Cerebellum (tissue), 4 donors: ENCODE measurements at places on chromosomes 3 and 15. TPM values are rescaled to one million over a fixed set of nuclear protein-coding genes. Genes with fewer than 3 reads are reported as not detected.

DNA sequence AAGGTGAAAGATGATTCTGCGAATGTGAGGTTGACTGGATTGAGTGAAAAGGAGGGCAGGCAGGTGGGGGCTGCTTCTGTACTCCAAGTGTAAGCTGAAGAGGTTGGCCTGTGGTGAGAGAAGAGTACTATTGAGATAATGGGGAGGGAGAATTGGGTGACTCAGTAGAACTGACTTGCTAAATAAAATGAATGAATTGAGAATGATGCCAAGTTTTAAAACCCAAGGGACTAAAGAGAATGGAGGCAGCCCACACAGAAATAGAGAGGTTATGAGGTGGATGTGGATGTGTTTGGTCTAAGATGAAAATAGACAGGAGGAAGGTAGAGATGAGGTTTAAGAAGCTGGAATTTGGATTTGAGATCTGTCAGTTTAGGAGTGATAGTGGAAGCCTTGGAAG, 5.9 kb downstream of the MME start:
- DNase-seq, result no peak

- peak; percentile 20 for DNase-seq
Measured at GRCh38 chr3:132311841-132312240, 5.4 kb upstream of the ACP3 start.

DNA sequence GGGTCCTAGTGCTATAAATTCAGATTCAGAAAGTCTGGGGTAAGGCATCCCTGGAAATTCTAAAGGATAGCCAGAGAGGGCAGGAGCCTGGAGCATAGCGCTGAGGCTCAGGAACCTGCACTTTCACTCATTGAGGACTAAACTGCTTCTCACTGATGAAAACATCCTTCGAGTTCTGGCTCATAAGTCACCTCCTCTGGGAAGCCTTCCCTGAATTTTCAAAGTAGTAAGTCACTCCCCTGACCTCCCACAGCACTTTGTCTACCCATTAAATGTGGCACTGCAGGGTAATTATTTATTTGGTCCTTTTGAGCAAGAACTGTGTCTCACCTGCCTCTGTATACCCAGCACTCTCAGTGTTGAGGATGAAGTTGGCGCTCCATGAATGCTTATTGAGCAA, 30.9 kb downstream of the HRH1 start:
- no peak for DNase-seq

- DNase-seq, result no peak
Measured at GRCh38 chr15:52778457-52778856, 11.7 kb downstream of the ONECUT1 start.

The FRMD4B gene
- 37.7 TPM for total RNA-seq

The SUCNR1 gene
- 0.73 TPM for total RNA-seq
